Cardiac fibroblast (primary cell): ENCODE measurements at places on chromosomes 16 and 17.

DNA sequence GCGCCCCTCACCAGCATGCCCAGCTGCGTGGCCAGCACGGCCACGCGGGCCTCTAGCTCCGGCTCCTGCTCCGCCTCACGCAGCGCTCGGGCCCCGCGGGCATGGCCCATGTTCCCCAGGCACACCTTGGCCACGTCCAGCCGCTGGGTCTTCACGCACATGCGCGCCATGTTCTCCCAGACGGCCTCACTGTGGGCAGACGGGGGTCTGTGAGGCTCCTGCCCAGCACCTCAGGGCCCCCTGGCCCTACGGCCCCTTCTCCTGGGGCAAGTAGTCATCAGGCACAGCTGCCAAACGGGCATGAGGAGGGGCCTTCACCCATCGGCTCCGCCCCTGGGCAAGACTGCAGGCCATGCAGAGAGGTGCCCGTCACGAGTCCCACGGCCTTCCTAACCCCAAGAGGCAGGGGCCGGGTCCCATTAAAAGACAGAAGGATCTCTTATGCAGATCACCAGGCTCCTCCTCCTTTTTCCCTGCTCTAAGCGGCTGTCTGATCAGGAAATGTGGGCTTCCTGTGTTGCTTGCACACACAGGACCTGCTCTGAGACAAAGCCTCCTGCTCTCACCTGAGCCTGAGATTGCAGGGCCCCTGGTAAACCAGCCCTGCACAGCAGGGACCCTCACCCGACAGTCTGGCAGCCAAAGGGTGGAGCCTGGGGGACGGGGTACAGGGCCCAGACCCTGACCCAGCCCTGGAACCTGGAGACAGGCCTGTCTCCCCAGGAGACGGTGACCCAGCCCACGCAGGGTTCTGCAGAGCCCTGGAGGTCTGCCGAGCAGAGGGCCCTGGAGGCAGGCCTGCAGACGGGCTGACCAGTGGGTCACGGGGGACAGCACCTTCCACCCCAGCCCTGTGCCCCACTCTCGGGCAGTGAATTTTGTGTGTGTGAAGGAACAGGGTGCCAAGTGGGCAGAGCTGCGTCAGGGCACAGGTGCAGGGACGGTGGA, 6.6 kb upstream of the TMEM204 start:
- DNase-seq, result no peak

DNA sequence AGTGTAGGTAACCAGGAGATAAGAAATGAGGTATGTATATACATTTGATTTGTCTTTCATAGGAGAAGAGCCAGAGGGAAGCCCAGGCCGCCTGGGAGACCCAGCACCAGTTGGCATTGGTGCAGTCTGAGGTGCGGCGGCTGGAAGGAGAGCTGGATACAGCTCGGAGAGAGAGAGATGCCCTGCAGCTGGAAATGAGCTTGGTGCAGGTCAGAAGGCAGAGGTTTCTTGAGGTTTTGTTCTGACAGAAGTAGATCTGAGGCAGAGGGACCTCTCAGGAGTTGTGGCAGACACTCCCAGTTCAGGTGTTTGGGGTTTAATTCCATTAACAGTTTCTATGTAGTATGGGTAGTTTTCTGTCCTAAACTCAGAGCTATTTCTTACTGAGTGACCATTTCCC, 8.0 kb downstream of the CNTROB start:
- DNase-seq, result no peak

- DNase-seq, result no peak
Observed at GRCh38 chr16:83686726-83687125, 121.1 kb upstream of the HSBP1 start.

DNA sequence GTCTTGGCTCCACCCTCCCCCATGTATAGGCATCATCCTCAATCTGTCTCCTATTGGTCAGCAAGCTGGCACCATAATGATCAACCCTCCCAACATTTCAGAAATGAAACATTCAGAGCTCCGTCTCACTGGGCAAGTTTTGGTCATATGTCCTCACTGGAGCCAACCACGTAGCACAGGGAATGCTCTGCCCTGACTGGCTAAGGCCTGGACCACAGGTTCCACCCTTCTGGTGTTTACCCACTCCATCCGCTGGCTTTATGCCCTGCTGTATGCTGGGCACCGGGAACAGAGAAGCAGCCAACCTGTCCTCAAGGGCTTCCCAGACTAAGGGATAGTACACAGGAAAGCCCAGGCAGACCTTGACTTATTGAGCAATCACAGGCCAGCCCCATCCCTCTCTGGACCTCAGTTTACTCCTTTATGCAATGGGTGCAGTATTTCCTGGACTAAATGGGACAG, 20.5 kb downstream of the MYO15A start:
- peak; percentile 66 for DNase-seq

DNA sequence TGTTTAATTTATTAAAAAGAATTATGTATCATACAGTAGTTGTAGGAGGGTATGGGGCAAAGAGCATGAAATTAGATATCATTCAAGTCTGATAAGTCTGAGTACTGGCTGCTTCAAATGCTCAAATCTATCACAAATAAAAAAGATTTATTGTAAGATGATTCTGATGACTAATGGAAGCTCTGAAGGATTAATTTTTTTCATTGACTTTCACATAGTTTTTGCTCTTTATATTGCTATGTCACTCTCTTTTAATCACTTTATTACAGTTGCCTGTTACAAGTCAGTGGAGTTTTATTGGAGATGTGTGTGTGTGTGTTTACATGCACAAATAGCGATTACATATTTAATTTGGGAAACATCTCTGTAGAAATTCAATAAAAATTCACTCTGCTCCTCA, 15.0 kb downstream of the MAP2K4 start:
- DNase-seq, result no peak

DNA sequence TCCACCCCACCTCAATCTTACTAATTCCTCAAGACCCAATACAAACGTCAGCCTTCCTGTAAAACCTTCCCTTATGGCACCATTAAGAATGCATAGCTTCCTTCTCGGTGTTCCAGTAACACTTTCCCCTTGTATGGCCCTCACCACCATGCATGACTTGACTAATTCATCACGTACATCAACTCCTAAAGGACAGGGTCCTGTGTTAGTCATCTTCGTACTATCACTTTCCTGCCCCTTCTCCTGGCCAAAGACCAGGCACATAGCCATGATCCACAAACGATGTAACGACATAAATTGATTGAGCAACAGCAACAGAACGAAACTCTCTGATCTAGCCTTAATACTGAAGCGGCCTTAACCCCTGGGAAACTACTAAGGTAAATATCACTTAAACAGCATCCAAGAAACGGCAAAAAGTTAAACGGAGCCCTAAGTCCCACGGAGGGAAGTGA, 612 bp downstream of the PSMD12 start:
- DNase-seq, result peak; percentile 63

DNA sequence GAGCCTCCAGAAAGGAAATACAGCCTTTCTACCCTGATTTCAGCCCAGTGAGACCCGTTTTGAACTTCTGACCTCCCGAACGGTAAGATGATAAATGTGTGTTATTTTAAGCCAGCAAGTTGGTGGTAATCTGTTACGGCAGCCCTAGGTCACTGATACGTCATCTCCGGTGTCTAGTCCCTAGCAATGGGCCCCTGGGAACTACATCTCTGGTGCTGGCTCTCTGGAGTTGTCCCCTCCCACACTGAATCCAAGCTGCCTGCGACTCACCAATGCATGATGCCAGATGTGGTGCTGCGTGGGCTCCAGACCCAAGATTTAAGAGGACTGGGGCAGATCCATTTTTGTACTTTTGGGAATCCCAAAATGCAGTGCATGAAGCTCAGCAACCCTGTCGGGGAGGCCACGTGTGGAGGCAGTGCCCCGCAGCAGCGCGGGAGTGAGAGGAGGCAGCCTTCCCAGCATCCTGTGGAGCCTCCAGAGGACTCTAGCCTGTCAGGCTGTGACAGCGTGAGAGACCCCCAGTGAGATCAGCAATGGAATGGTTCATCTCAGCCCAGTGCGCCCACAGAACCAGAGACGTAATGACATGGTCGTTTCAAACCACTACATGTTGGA, 43.6 kb upstream of the USP7 start:
- peak; percentile 45 for DNase-seq

- no peak for DNase-seq
Observed at GRCh38 chr16:55930036-55930435, 54.9 kb upstream of the CES5A start.

GRCh38 chr17:8056976-8057625, 18.2 kb downstream of the ALOX15B start:
- no peak for DNase-seq

- peak; percentile 88 for DNase-seq
Observed at GRCh38 chr16:75580-76501, 2.2 kb upstream of the MPG start.

DNA sequence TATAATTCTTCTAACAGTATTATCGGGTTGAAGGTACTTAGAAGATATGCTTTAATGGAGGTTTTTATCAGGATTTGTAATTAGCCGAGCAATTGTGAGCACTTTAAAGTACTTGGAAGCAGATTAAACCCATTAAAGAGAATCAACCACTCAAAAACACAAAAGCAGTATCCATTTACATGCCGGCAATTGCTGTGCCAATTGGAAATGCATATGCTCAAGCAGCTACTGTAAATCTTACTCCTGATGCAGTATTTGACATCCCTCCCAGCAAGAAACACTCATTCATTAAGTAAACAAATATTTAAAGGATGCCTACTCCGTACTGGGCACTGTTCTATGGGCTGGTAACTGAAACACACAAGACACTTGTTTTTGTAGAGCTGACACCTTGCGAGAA, 11.4 kb upstream of the CCL1 start:
- no peak for DNase-seq

DNA sequence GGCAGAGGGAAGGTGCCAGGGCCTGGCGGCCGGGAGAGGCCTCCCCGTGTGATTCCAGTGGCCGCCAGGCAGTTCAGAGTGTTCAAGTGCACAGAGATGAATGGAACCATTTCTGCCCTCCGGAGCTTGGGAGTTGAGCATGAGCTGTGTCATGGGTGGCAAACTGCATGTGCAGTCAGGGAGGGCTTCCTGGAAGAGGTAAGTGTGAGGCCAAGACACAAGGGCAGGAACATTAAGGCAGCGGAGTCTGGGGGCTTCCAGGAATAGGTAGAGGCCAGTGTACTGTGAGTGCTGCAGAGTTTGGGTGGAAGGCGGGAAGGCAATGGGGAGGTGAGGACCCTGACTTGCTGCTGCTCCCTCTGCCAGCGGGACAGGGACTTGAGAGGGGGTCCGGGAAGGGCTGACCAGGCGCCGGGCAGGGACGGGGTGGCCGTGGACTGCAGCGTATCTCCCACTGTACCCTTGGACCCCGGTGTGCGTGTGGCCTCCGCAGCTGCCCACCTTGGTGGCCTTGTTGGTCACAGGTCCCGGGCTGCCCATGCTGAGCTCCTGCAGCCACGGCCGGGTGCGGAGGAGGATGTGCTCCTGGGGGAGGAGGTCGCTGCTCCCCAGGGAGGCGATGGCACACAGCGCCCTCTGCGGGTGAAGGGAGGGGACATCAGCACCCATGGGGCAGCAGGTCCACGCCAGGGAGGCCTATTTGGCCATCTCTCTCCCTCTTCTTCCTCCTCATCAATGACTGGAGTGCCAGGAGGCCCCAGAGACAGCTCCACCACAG, 7.5 kb upstream of the CEP131 start:
- no peak for DNase-seq

DNA sequence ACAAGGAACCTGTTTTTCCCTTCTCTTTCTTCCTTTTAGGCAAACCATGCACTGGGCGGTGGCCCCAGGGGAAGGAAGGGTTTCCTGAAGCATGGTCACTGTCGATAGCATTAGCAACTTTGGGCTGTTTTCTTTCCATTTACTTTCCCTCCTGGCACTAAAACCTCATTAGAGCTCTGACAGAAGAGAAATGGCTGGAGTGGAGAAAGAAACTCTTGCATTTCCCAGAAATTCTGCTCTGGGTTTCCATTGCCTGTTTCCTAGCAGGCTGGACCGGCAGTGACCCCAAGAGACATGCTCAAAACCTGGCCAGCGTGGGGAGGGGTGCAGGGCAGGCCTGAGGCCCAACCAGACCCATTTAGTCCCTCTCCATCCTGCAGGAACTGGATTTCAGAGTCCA, 230.7 kb upstream of the CCL2 start:
- DNase-seq, result no peak

GRCh38 chr17:41639492-41640473, 15.4 kb upstream of the KRT17 start:
- DNase-seq, result no peak

GRCh38 chr16:86322283-86322682, 188.0 kb upstream of the FOXF1 start:
- no peak for DNase-seq

- peak; percentile 96 for DNase-seq
Observed at GRCh38 chr17:50719144-50719923, at the start of gene LUC7L3. Gene LUC7L3, plus strand, starts transcription at chr17:50719603. Its CDS starts 130 bp downstream, at chr17:50719733.

DNA sequence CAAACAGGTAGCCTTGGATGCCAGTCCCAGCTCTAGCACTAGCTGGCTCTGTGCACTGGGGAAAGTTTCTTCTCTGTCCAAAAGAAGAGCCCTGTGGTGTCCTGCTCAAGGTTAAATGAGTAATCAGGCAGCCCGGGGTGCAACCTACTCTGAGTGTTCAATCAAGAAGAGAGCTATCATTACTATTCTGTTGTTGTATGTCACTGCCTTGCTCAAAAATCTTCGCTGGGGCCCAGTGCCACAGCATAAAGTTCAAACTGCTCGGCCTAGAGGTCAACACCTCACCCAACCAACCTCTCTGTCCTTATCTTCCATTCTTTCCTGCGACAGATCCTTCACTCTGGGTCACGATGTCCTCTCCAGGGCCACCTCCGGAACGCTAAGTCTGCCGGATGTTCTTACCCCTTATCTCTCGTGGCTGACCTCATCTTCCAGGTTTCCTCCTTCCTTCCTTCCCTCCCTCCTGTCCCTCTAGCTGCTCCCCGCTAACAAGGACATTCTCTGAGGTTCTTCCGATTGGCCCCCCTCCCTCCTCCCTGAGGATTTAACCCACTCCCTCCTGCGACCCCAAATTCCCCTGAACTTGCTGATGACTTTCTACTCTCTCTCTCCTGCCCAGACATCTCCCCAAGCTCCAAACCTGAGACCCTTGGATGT, 4.4 kb downstream of the FDXR start:
- DNase-seq, result no peak

DNA sequence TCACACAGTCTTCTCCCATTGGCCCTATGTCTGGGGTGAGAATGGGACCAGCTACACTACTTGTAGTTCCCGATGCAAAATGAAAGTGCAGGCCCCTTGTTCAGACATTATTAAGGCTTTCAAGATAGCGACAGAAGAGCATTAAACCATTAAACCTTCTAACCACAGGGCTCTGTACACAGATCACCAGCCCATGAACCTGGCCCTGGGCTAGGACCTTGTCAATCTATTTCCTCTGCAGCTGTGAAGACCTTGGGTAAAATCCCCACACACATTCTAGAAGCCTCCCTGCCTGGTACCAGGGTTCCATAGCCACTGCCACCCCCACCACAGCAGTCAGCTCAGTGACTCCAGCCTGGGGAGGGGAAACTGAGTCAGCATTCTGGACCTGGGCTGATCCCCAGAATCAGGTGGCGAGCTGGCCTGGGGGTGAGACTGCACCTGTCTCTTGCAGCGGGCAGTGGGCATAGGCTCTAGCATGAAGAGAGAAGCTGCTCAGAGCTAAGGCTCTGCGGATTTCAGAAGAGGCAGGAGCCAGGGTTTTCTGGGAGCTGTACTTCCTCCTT, 119.7 kb upstream of the LHX1 start:
- DNase-seq, result no peak
